ENCODE measurements at places on chromosomes 13 and 19.

GRCh38 chr13:50401721-50402465, 386.6 kb downstream of the KCNRG start:
- no peak for DNase-seq

- DNase-seq, result no peak
Observed at GRCh38 chr19:33418461-33418860, 45.0 kb downstream of the CEBPG start.

DNA sequence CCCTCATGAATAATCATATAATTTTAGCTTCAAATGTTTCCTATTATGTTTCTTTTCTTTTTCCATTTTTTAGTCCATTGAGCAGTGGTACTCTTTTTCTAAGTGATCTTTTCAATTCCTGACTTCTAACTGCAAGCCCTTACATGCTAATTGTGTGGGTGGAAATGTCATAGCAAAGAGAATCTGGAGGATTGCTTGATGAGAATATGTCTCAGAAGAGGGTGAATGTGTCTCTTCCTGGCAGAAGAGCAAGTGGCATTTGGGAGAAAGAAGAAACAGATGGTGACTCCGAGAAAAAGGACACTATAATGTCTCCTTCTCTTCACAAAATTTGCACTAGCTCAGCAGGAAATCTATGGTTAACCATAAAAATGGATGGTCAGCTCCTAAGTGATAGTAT, 2320.0 kb downstream of the PCDH9 start:
- DNase-seq, result no peak

DNA sequence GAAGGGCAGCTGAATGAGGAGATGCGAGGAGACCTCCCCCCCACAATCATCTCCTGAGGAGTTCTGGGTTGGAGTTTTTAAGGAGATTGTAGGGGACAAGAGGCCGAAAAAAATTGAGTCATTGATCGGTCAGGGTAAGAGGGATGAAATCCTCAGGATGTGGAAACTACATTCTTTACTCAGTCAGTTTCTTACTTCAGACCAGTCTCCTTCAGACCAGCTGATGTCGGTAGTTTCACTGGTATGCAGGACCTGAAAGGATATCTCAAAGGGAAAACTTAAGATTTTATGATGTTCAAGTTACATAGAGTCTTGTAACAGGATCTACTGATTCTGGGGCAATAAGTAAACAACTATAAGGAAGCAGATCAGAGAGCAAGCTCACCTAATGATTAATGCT, 51.7 kb upstream of the RFXAP start:
- DNase-seq, result no peak

DNA sequence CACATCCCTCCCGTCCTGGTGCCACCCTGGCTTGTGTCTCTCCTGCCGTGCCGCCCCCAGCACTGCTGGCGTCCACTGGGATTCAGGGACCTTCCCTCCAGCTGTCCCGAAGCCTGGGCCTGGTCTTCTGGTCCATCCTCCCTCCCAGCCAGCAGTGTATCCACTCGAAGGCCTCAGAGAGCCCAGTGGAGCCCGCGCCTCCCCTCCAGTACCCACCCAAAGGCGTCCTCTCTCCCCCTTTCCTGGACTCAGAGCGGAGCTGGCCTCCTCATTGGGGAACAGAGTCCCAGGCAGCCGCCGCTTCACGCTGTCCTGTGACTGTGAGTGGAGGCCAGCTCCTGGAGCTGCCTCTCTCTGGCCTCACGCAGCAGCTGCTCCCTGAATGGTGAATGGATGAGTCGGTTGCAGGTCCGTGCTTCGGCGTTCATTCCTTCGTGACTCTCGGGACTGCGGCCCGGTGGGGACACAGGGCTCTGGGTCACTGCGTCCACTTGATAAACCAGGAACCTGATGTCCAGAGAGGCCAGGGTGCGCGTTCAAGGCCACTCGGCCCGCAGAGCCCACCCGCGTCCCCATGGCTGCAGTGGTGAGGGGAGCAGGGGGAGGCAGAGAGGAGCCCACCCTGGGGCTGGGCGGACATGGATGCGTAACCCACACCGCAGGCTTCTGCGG, 12.1 kb downstream of the ONECUT3 start:
- no peak for DNase-seq

DNA sequence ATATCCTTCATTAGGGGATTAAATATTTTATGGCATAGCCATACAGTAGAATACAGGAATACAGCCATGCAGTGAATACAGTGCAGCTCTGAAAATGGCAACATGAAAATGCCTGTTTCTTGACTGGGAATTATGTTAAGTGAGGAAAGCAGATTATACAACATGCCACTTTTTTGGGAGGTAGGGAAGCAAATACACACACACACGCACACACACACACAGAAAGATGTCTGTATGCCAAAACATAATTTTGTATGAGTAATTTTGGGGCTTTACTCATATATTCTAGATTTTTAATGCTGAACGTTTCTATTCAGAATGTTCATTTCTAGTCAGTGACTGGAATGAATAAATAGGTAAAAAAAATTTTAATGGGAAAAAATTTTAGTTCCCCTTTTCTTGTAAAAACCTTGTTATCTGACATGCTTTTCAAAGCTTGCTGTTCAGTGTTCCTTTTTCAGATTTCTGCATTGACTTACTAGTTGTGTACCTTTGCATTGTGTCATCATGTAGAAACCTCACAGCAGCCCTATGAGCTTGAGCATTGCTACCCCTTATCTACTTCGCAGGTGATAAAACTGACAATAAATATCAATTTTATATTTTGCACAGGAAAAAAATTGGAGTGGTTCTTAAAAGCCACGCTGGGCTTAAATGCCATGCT, 7.8 kb downstream of the GPR183 start:
- DNase-seq, result no peak

DNA sequence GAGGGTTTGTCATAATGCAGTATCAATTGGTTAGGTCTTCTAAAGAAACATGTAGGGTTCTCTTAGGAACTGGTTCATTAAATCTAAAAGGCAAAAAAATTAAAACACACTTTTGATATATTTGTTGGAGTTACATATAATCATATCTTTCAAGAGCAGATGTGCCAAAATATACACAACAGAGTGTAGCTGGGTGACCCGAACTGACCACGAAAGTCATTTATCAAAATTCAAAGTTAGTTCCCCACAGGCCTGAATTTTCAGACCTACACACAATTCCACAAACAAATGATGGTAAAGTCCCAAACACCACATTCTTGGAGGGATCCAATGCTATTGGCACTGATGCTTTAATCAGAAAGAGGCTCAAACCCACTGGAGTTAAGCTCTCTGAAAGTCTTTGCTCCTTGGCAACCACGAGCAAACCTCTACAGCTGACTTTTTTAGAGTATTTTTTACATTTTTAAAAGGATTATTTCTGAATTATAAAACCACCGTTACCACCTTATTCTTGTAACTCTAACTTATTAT, 50.9 kb downstream of the IRS2 start:
- no peak for DNase-seq

- peak; percentile 41 for DNase-seq
Observed at GRCh38 chr13:28657784-28658538, 969 bp upstream of the POMP start.

DNA sequence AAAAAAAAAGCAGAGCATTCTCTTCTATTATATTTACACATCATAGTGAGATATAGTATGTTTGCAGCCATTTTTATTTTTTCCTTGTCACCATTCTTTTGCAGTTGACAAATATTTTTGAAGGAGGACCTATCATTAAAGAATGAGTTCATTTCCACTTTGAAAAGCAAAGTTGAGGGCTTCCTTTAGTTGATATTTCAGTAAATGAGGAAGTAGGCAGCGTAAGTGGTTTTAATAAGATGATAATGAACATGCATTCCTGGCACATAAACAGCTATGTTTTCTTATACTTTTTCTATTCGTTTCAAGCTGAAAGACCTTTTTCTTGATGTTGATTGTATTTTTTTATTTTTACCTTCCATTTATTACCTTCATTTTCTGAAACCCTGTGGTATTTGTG, 66.2 kb downstream of the ZMYM2 start:
- DNase-seq, result peak; percentile 33

GRCh38 chr13:39455521-39456175, 147.3 kb downstream of the LHFPL6 start:
- DNase-seq, result no peak

DNA sequence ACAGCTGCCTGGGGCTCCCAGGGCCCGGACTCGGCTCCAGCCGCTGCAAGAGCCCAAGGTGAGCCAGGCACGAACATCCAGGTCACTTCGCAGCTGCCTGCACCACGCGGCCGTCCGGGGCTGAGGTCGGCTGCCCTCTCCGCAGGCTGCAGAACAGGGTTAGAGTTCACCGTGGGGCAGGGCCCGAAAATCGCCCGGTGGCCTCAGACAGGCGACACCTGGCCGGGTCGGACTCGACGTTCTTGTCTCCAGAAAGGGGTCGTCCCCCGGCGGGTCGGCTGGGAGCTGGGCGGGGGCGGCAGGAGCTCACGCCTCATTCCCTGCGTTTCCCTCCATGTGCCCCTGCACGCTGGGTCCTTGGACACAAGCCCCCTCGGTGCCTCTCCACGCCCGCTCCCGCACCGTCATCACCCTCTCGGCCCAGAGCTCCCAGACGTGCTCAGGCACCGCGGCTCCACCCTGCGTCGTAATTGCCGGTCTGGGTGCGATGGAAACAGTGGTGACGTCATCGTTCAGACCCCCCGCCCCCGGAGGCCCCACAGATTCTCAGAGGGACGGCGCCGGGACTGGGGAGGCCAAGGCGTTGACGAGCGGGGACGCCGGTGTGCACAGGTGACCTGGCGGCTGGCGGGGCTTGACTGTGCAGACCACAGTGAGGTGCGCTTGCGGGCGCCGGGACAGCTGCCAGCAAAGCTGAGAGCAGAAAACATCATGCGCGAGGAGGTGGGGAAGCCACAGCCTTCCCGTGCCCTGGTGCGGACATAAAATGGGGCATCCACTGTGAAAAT, 4.0 kb upstream of the GRIN3B start:
- DNase-seq, result peak; percentile 51

DNA sequence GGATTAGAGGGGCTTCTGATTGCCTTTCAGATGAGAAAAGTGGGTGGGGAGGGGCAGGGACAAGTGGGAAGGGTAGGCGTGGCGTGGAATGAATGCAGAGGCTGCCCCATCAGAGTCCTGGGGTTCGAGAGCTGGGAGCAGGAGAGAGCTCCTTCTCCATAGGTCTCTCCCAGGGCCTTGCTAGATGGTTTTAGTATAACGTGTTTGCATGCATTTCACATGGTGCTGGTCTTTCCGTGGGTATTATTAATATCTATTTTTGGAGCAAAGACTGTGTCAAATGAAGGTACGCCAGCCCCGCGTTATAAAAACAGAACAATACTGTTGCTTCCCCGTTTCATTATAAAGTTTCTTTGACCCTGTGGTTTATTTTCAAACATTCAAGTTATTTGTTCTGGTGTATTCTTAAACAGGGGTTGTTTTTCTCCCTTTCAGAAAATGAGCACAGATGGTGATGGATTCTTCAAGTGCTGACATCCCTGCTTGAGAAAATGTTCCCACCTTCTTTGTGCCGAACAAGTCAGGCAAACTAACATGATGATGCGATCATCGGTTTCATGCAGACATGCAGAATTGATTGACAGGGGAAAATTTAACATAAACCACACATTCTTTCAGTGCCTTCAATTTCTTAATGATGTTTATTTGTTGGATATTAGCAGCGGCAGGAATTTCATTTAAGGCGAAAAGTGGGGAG, 62.1 kb upstream of the ZNF536 start:
- DNase-seq, result no peak

DNA sequence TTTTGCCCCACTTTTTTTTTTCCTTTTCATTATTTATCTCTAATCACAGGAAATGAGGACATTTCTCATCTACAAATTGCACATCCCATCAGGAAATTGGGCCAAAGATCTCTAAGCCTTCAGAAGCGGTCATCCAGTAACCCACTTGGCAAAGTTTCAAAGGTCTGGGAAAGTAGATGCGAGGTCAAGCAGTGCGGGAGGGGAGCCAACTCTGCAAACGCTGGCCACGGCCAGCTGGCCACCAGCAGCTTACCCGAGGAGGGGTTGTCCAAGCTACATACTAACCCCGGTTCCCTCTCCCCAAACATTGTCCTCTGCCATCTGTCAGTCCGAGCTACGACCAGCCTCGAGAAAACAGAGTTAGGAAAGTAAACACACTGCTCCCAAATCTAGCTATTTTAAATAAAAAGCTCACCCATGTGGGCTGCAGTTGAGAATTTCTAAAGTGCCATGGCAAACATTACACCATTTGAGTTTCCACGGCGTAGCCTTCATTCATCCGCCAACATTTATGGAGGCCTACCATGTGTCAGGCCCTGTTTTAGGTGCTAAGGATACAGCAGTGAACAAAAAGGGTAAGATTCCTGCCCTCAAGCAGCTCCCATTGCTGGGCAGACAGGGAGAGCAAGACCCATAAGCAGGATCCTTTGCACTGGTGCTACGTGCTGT, 11.5 kb downstream of the FFAR2 start:
- no peak for DNase-seq

GRCh38 chr13:21232599-21232998, 56.1 kb downstream of the MRPL57 start:
- no peak for DNase-seq

GRCh38 chr13:57716295-57716694, 84.8 kb downstream of the PCDH17 start:
- DNase-seq, result no peak

GRCh38 chr13:110024645-110024980, 238.2 kb upstream of the IRS2 start:
- DNase-seq, result no peak

- no peak for DNase-seq
Observed at GRCh38 chr19:1065606-1066109, 1.3 kb upstream of the ARHGAP45 start.

- no peak for DNase-seq
Observed at GRCh38 chr13:113116206-113116800, 6.3 kb upstream of the F10 start.

DNA sequence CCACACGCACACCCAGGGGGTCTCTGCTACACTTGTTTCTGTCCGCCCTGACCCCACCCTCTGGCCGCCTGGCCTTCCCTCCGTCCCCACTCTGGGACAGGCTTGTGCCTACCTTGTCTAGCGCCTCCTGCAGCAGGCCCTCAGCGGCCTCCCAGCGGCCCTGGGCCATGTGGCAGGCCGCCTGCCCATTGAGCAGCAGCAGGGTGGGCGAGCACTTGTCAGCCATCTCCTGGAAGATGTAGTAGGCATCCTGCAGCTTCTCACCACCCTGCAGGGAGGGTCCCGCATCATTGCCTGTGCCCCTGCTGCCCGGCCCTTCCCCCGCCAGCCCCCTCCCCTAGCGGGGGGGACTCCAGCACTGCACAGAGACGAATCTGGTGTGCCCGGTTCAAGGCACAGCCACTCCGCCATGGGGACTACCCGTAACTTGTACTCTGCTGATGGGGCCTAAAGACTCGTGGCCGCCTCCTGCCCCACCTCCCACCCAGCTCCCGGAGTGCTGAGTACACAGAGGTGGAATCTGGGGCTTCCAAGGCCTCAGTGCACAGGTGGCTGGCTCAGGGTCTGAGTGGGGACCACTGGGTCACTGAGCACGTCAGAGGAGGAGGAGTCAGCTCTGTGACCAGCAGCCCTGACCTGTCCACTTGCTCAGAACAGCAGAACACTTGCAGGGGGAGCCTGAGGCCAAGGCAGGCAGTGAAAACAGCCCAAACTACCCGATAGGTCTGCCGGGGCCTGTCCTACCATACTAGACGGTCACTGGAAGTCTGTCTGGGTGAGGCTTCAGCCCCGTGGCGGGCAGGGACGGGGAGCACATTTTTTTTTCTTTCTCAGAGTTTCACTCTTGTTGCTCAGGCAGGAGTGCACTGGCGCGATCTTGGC, 7.4 kb upstream of the CERS1 start:
- no peak for DNase-seq

GRCh38 chr19:8323781-8324185, 2.5 kb downstream of the RPS28 start:
- DNase-seq, result no peak

Measured in KBM-7 (cell line).